AG08396 (cell line): ENCODE measurements at places on chromosomes 16 and 17.

- no peak for DNase-seq
These were observed 56.0 kb downstream of the RAP1GAP2 start for GRCh38 chr17:2852221-2852620.

GRCh38 chr17:78368348-78368747 is 8.5 kb upstream of the SOCS3 start:
- no peak for DNase-seq

GRCh38 chr17:72510351-72511016 is 389.7 kb downstream of the SOX9 start:
- DNase-seq, result peak; percentile 26

GRCh38 chr16:24052329-24053098 is 203.6 kb upstream of the CACNG3 start:
- no peak for DNase-seq

GRCh38 chr16:9308356-9308801 is 216.9 kb downstream of the HAPSTR1 start:
- DNase-seq, result no peak

- DNase-seq, result no peak
These were observed 7.8 kb upstream of the SLC5A11 start for GRCh38 chr16:24837969-24838368.

GRCh38 chr17:80187515-80187941 is 17.7 kb downstream of the CARD14 start:
- peak; percentile 74 for DNase-seq

- DNase-seq, result no peak
These were observed 642.7 kb downstream of the HS3ST4 start for GRCh38 chr16:26334218-26335111.

GRCh38 chr16:48834576-48834975 is 224.6 kb upstream of the N4BP1 start:
- DNase-seq, result no peak

DNA sequence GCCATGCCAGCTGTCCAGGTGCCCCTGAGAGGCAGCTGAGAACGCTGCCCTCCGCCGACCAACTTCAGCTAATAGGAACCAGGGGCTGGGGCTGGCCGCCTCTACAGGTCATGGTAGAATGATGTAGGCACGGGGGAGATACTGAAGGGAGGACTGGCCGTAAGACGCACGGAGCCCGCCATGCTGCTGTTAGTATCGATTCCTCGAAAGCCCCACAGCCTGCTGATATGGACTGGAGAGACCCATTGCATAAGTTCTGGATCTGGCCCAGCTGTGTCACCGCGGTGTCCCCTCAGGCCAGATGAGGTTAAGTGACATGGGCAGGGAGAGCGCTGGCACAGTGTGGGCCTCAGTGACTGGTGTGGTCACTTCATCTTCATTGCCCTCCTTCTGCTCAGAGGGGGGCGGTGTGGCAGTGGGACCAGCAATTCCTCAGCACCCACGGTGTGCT is 75.6 kb downstream of the AMFR start:
- no peak for DNase-seq

- no peak for DNase-seq
These were observed 19.7 kb upstream of the ARHGAP17 start for GRCh38 chr16:25034911-25035310.
